DMS79 (cell line): ENCODE measurements at places on chromosomes 4 and X.
A peak's percentile ranks its signal among the peaks of the same experiment; 100 is the strongest.

DNA sequence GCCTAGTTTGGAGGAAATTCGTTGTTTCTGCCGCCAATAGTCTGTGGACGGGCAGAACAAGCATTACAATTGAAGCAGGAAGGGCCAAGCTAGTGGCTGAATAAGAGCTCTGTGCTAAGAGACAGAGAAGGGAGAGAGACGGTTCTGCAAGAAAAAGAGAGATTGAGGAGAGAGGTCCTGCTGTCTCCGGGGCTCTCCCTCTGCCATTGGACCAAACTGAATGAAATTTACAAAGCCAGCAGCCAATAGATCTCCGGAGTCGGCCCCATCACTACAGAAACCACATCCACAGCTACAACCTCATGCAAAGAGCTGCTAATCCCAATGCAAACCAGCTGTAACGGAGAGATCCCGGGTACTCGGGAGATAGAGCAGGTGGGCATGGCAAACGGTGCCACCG, at the start of gene NLGN4X:
Gene NLGN4X, minus strand, starts transcription at position 148 of the 400 bp plus-strand sequence. CDS start 77,401 bp downstream, outside the sequence.
- DNase-seq = no peak

DNA sequence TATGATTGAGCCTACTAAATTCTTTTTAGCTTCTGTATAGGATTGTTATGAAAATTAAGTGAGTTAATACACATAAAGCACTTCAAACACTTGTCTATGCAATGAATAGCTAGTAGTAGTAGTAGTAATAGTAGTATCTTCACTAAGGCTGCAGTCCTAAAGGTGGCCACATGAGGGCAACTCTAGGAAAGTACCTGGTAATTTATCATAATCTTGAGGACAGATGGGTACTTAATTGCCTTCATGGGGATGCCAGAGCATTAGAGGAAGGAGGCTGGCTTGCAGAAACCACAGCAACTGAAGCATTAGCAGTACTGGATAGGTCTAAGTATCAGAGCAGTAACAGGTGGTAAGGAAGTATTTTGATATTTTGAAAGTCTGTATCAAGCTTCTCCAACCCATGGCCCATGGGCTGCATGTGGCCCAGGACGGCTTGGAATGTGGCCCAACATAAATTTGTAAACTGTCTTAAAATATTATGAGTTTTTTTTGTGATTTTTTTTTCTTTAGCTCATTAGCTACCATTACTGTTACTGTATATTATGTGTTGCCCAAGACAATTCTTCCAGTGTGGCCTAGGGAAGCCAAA, 17.3 kb downstream of the NIPAL1 start:
- no peak for DNase-seq

- DNase-seq = no peak
Measured at GRCh38 chrX:136665258-136665900, 17.4 kb downstream of the CD40LG start.

DNA sequence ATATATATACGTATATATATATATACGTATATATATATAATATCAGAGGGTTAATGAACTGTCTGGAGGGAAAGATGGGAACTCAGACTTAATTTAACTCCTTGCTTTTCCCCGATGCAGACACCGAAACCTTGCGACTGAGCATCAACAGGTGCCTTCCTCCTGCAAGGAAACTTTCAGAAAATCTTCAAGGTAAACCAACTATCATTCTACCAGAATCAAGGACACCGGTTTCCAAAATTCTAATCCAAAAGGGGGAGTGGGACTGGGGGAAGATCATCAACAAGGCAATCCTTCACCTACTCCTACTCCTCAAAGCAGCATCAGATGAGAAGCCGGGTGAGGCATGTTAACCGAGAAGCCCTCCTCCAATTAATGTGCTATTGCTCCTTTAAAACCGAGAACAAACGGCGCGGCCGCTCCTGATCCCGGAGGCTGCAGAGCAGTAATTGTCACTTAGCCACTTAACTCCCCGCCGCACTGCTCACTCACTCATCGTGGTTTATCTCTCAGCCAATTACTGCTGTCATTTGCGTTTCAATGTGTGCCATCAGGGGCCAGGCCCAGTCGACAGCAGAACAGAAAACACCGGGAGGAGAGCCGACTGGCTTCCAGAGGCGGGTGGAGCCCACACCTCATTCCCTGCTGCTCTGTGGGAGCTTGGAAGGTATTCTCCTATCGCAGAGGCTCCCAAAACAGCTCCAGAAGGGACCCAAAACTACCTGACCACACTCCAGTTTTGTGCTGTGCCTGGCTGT, 61.7 kb downstream of the MAML3 start:
- DNase-seq = peak; percentile 37
